A549 treated with dexamethasone at 1 μM for 4 hours (cell line): ENCODE measurements at places on chromosomes 11 and 22. TPM values are rescaled to one million over a fixed set of nuclear protein-coding genes. Genes with fewer than 3 reads are reported as not detected.

The KLHL35 gene
- total RNA-seq: 0.87 to 1.3 TPM (median 0.98 TPM) in 5 replicates

The HEPHL1 gene
- not detected in 5 replicates for total RNA-seq

The POU2AF3 gene
- total RNA-seq: 0.85 to 1.7 TPM (median 1.4 TPM) in 5 replicates

The KLHDC7B gene
- not detected in 5 replicates for total RNA-seq

The RBMXL2 gene
- not detected in 5 replicates for total RNA-seq

The EHF gene
- 0.83 to 1.7 TPM (median 1.2 TPM) in 5 replicates for total RNA-seq
